NCI-H1417 (cell line): ENCODE measurements at places on chromosomes 2 and 18.

DNA sequence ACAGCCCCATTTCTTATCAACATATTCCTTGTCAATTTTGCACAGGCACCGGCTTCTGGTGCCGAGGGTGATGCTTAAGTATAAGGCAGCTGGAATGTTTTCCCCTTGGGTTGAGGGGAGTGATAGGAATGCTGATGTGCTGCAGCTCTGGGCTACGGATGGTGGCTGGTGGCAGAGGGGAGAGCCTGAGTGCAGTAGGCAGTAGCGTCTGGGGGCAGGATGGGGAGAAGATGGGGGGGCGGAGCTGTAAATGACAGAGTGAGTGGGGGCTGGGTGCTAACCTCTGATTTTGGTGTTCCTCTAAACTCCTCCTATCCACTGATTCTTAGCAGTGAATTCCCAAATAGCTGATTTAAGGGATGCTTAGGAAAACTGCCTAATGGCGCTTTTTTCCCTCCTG, 20.7 kb downstream of the TMEM178A start:
- no peak for DNase-seq

GRCh38 chr2:73862987-73863386, 29.8 kb upstream of the ACTG2 start:
- DNase-seq, result no peak

- no peak for DNase-seq
Measured at GRCh38 chr18:58532972-58533371, 95.9 kb downstream of the ALPK2 start.

DNA sequence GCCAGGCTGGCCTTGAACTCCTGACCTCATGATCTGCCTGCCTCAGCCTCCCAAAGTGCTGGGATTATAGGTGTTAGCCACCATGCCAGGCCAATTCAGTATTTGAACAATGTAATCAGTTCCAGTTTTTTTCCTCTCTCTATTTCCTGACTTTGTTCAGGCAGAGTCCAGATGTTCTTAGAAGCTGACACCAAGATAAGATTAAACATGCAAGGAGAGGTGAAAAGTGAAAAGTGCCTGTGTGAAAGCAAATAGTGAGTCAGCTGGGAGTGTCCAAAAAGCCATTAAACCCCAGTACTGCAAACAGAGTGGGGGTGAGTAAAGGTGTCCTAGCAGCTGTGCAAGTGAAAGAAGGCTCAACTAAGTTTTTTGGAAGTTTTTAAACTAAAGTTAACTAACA, 231.5 kb downstream of the PTH2R start:
- DNase-seq, result no peak

- DNase-seq, result no peak
Measured at GRCh38 chr18:37346048-37346447, 219.6 kb downstream of the CELF4 start.

DNA sequence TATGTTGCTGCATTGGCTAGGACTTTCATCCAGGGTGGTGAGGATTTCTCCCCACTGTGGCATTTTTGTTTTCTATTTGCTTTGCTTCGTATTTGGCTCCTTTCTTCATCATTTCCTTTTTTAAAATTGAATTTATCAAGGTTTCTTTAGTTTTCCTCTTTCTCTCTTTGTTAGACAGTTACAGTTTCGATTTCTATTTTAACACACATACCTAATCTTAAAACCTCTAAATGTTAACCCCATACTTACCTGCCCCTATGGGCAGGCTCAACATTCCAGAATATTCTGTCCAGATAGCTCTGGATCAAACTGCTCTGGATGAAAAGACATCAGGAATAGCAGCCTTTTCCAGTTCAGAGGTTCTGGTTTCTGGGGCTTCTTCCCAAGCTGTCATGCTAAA, 49.2 kb downstream of the DIPK1C start:
- no peak for DNase-seq

DNA sequence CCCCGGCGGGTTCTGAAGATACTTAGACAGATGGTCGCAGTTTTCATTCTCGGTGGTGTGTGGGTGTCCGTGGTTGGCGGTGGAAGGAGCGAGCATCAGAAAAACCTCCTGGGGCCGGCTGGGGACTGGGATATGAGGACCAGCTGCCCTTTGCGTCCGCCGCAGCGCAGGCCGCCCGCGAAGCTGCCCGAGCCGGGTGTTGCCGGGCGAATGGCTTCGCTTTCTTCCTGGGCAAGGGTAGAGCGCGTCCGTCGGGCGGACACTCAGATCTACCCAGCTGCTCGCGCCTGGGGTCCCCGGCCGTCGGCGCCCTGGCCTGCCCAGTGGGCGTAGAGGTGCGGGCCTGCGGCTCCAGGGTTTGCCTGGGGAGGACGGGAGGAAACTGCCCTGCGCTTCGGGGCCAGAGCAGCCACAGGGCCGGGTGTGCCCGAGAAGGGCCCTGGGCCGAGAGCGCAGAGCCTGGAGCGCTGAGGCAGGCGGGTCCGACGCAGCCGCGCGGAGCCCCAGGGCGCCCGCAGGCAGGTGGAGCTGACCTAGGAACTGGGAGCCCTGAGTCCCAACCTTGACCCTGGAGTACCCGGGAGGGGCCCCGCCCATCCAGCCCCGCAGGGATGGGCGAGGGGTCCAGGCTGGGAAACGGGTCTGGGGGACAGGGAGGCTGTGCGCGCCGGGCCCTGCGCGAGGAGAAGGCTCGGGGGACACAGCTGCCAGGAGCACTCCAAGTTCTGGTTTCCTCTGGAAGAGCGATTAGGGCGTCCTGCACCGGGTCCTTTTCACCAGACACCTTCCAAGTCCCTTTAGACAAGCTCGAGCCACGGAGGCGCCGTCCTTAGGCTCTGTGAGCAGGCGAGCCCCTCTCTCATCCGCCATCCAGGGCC, 1.3 kb downstream of the TWIST2 start:
- DNase-seq, result no peak
